Activated CD4-positive, alpha-beta T cell treated with anti-CD3 and anti-CD28 coated beads for 36 hours (primary cell): ENCODE measurements at places on chromosomes 12 and 14. TPM values are rescaled to one million over a fixed set of nuclear protein-coding genes. Genes with fewer than 3 reads are reported as not detected.

Gene KIF5A
- 1.4 TPM for total RNA-seq

Gene SEC23A
- total RNA-seq = 72.8 TPM

Gene AMDHD1
- total RNA-seq = 1.7 TPM

Gene APOLD1
- 3.5 TPM for total RNA-seq

Gene CRY1
- 17.7 TPM for total RNA-seq

- H3K27me3 ChIP-seq = no peaks in the 10 kb centered on the region
- no peak overlapping the region for H3K4me3 ChIP-seq
- no peak for DNase-seq
These were observed 65.9 kb upstream of the JDP2 start for GRCh38 chr14:75361751-75362433.

DNA sequence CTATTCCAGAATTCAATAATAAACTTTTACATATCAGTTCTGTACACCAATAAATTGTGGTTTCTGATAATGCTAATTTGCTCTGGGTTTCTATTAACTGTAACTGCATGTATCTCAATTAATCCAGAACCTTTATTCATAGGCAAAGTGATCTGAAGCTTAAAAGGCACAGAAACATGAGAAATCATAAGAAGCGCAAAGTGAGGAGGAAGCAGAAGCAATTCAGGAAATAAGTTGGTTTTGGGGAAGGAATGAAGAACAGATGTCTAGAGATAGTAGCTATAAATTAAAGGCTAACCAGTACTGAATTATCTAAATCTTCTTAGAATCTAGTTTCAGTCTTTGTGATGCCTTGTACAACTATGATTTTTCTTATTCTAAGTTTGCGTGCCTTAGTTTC lies 24.6 kb downstream of the KERA start:
- H3K4me3 ChIP-seq = no peak overlapping the region
- no peak overlapping the region for H3K27ac ChIP-seq
- no peak for DNase-seq
- H3K4me1 ChIP-seq = no peaks in the 10 kb centered on the region

DNA sequence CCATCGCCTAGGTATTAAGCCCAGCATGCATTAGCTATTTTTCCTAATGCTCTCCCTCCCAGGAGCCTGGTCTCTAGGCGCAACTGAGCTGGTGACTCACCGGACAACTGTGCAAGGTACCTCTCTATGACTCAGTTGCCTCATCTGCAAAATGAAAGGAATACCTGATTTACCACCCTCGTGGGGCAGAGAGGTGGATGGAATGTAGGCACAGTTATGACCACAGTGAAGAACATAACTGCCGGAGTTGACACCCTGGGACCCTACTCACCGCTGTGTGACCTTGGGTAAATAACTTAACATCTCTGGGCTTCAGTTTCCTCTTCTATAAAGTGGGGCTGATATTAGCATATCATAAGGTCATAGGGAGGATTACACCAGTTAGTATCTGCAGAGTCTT lies 22.6 kb downstream of the BCL11B start:
- H3K4me3 ChIP-seq = peak overlapping the region; percentile 34
- peaks cover 66% of the 10 kb centered on the region for H3K36me3 ChIP-seq
- peak; percentile 63 for DNase-seq
- H3K4me1 ChIP-seq = peaks cover 85% of the 10 kb centered on the region
- no peaks in the 10 kb centered on the region for H3K27me3 ChIP-seq

DNA sequence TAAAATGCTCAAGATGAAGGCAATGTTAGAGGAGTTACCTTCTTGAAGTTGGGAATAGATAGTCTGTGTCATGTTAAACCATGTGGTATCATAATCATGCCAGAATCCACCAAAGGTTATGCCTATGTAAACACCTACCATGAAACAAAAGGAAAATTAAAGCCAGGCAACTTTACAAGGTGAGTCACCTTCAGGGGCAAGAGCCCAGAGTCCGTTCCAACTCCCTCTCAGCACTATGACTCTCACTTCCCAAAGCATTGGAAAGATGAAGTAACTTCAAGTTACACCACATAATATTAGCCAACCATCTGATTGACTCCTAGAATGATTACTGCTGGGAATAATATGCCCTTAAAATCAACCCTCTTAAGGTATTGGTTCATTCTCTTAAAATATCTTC lies 38.5 kb downstream of the CATSPERB start:
- H3K36me3 ChIP-seq = peaks cover 8% of the 10 kb centered on the region
- H3K27me3 ChIP-seq = no peaks in the 10 kb centered on the region
- no peak for DNase-seq

- H3K36me3 ChIP-seq = peaks cover 2% of the 10 kb centered on the region
- DNase-seq = no peak
- H3K27ac ChIP-seq = no peak overlapping the region
- no peak overlapping the region for H3K4me3 ChIP-seq
- H3K4me1 ChIP-seq = peaks cover 26% of the 10 kb centered on the region
- H3K27me3 ChIP-seq = no peaks in the 10 kb centered on the region
These were observed 84.4 kb downstream of the NINJ2 start for GRCh38 chr12:578748-579419.

GRCh38 chr12:56716458-56716857 lies 8.6 kb downstream of the NACA start:
- peaks cover 82% of the 10 kb centered on the region for H3K36me3 ChIP-seq
- peak overlapping the region; percentile 84 for H3K27ac ChIP-seq
- H3K4me1 ChIP-seq = peaks cover 52% of the 10 kb centered on the region
- H3K4me3 ChIP-seq = no peak overlapping the region
- H3K27me3 ChIP-seq = no peaks in the 10 kb centered on the region

GRCh38 chr12:1262011-1262410 lies 271.0 kb downstream of the ERC1 start:
- no peak overlapping the region for H3K4me3 ChIP-seq
- H3K27ac ChIP-seq = no peak overlapping the region
- no peak for DNase-seq
- no peaks in the 10 kb centered on the region for H3K27me3 ChIP-seq
- no peaks in the 10 kb centered on the region for H3K4me1 ChIP-seq

DNA sequence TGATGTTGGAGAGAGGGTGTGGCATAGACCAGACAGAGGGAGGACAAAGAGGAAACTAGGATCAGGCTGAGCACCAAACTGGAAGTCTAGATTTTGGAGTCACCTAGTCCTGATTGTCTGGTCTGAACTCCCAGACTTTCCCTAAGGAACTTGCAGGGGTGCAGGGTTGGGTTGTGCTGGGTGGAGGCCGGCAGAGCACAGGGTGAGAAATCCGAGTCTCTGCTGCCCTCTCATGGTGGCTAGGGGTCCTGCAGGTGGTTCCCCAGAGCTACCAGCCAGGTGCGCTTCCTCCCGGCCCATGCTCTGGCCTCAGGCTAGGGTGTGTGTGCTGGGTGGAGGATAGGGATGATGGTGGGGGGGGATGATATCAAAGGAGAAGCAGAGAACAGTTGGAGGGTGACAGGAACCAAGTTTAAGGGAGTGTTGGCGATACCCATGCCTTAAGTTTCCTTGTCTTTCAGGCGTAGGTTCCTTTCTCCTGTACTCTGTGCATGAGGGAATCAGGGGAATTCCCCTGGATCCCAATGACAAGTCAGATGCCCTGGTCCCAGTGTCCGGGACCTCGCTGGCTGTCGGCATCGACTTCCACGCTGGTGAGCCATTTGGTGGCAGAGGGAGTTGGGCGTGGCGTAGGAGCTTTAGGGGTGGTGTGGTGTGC lies 33.5 kb upstream of the NXPH4 start:
- peak; percentile 89 for DNase-seq
- no peak overlapping the region for H3K4me3 ChIP-seq
- no peaks in the 10 kb centered on the region for H3K27me3 ChIP-seq
- H3K36me3 ChIP-seq = no peaks in the 10 kb centered on the region

GRCh38 chr12:3371018-3371417 lies 120.0 kb upstream of the PRMT8 start:
- H3K4me3 ChIP-seq = no peak overlapping the region
- H3K27me3 ChIP-seq = peaks cover 2% of the 10 kb centered on the region
- no peaks in the 10 kb centered on the region for H3K36me3 ChIP-seq

- H3K27me3 ChIP-seq = peaks cover 4% of the 10 kb centered on the region
- H3K27ac ChIP-seq = no peak overlapping the region
- no peak overlapping the region for H3K4me3 ChIP-seq
- H3K36me3 ChIP-seq = no peaks in the 10 kb centered on the region
- no peaks in the 10 kb centered on the region for H3K4me1 ChIP-seq
These were observed 7.2 kb downstream of the NDRG2 start for GRCh38 chr14:21017528-21018245.

DNA sequence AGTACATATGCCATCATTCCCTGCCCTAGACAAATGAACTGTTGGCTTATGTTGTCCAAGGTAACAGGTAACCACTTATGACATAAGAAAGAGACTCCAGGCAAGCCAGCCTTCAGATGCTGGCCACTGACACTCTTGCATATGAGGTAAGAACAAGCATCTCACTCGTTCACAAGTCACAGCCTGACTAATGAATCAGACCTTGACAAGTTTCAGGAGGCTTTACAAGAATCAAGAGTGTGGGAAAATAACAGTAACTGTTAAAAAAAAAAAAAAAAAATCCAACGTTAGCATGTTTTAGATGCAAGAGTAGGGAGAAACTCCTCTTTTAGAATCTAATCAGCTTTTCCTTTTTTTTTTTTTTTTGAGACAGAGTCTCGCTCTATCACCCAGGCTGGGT lies 40.7 kb downstream of the ZFYVE1 start:
- H3K4me1 ChIP-seq = no peaks in the 10 kb centered on the region
- peaks cover 23% of the 10 kb centered on the region for H3K36me3 ChIP-seq
- no peak overlapping the region for H3K4me3 ChIP-seq
- no peak overlapping the region for H3K27ac ChIP-seq

DNA sequence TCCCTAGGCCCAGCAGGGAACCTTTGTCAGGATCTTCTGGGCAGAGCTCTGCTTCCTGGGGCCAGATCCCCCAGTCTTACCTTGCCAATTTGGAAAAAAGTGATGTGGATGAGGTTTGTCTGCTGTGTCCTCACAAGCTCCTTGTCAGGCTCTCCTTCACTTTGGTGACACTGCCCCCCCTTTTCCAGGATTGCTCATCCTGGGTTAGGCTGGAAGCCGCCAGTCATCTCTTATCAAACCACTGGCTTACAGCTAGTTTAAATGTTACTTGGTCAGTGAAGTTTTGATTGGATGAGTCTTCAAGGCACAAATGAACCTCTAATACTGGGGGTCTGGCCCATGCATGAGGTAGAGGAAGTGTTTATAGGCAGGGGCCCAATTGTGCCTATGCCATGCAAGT lies 15.3 kb downstream of the NYNRIN start:
- no peaks in the 10 kb centered on the region for H3K4me1 ChIP-seq
- no peaks in the 10 kb centered on the region for H3K27me3 ChIP-seq
- no peak overlapping the region for H3K27ac ChIP-seq
- H3K4me3 ChIP-seq = no peak overlapping the region
- no peak for DNase-seq

DNA sequence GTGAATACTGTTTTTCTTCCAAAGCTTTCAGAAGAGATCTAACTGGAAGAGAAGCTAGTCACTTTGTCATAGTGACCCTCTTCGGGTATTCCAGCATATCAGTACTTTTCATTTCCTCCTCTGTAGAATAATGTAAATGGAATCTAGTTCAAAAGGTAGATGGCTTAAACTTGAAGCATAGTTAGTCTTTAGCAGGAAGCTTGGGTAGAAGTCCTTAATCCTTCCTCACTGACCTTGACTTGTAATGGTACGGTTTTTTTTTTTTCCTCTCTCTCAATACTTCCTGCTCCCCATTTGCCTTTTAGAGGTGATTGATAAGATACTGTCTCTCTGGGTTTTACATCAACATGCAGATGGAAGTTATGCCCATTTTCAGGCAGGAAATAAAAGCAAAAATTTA lies 1.7 kb downstream of the FBXO34 start:
- H3K27ac ChIP-seq = peak overlapping the region; percentile 93
- DNase-seq = no peak
- H3K4me1 ChIP-seq = peaks cover 58% of the 10 kb centered on the region
- peak overlapping the region; percentile 87 for H3K4me3 ChIP-seq
- no peaks in the 10 kb centered on the region for H3K27me3 ChIP-seq
- H3K36me3 ChIP-seq = peaks cover 6% of the 10 kb centered on the region

DNA sequence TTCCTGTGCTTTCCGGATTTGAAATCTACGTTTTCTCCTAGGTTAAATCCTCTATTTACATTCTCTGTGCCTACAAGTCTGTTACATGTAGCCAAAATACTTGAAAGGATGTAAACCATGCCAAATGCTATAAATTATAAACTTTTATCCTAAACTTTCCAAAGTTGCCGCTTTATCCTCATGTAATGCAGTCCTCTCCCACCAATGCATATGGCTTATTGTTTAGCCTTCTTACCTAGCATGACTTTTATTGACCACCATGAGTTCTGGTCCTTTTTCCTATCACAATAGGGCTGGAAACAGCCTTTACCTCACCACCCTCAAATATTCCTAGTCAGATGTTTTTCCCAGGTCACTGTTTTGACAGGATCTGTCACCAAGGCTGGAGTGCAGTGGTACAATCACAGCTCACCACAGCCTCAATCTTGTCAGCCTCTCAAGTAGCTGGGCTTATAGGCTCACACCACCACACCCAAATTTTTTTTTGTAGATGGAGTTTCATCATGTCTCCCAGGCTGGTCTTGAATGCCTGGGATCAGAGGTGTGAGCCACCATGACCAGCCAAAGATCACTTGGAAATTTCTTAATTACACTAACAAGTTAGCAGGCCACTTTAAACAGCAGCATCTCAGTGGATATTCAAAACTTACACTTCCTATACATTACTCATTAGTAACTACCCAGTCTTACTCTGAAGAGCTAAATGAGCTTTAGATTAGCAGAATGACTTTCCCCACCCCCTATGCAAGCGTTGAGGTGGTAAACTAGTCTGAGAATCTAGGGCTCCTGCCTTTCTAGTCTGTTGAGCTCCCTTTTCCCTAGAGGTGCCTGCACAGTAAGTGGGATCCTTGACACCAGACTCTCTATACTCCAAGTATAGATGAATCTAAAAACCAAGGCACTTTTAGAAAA lies 4.1 kb downstream of the TUBA1B start:
- H3K27me3 ChIP-seq = no peaks in the 10 kb centered on the region
- H3K36me3 ChIP-seq = peaks cover 40% of the 10 kb centered on the region
- H3K4me3 ChIP-seq = peak overlapping the region; percentile 99
- peak overlapping the region; percentile 79 for H3K27ac ChIP-seq
- DNase-seq = peak; percentile 21
- peaks cover 27% of the 10 kb centered on the region for H3K4me1 ChIP-seq

DNA sequence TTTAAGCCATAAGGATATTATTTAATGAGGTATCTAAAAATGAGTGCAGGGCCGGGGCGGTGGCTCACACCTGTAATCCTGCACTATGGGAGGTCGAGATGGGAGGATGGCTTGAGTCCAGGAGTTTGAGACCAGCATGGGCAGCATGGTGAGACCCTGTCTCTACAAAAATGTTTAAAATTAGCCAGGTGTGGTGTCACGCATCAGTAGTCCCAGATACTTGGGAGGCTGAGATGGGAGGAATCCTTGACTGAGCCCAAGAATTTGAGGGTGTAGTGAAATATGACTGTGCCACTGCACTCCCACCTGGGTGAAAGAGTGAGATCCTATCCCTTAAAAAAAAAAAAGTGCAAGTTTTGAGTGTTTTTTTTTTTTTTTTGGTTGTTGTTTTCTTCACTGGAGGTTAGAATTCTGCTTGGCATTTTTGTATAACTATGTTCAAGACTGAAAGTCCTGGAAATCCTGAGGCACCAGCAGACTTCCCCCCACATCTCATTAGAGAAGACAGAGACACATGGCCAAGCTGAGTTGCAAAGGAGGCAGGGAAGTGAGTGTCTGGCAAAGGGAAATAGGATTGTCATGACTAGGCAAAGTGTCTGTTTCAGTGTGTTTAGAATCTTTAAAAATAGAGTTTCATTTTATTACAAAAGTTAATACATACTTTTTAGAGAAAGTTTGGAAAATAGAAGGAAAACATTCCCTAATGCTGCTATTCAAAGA lies 53.5 kb upstream of the DUSP6 start:
- no peak for DNase-seq
- no peak overlapping the region for H3K27ac ChIP-seq
- no peak overlapping the region for H3K4me3 ChIP-seq
- no peaks in the 10 kb centered on the region for H3K27me3 ChIP-seq
- peaks cover 4% of the 10 kb centered on the region for H3K36me3 ChIP-seq
- no peaks in the 10 kb centered on the region for H3K4me1 ChIP-seq
